ENCODE measurements at places on chromosomes 4 and X.

GRCh38 chr4:118280501-118281218 is 72.1 kb downstream of the PRSS12 start:
- no peak for DNase-seq

- DNase-seq, result no peak
These were observed 45.7 kb downstream of the MANBA start for GRCh38 chr4:102715057-102715456.

DNA sequence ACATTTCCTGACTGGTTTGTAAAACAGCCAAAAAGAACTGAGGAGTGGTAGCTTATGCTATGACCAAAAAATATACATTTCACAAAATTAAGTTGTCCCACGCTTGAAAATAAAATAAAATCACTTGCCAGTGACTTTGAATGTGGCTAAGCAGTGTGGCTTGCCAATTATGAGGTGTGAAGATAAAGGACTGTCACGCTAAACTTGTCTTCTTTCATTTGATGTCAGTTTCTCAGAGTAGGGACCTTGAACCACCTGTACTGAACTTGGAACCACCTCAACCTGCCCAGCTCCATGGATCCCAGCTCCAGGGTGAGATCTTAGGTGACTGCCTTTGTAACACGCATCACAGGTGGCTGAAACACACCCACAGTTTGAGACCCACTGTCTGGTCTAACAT is 113.7 kb upstream of the TBL1X start:
- DNase-seq, result no peak

- DNase-seq, result no peak
These were observed 183.1 kb downstream of the HS6ST2 start for GRCh38 chrX:132775263-132775823.

DNA sequence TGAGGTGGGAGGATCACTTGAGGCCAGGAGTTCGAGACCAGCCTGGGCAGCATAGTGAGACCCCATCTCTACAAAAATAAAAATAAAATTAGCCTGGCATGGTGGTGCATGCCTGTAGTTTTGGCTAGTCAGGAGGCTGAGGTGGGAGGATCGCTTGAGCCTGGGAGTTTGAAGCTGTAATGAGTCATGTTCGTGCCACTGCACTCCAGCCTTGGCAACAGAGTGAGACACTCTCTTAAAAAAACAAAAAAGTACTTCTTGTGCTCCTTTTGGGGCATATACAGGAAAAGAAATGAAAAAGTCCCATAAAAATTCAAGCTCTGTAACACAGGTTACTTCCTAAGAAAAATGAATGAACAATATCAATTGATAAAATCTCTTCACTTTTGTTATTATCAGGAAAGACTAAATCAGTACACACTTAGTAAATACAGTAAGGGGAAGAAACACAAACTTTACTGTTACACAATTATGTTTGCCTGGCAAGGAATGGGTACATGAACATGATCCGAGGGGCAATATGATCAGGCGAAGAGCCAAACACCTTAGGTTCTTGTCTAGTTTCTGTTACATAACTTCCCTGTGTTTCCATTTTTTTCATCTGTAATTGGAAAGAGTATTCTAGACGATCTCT is 46.9 kb downstream of the CCDC158 start:
- no peak for DNase-seq

- peak; percentile 50 for DNase-seq
These were observed 85.8 kb upstream of the PRPS1 start for GRCh38 chrX:107542500-107542899.

GRCh38 chrX:65595460-65595876 is 60.9 kb upstream of the LAS1L start:
- peak; percentile 15 for DNase-seq

- DNase-seq, result peak; percentile 100
These were observed at the start of gene KIT for GRCh38 chr4:54657551-54658251. TSS of gene KIT (plus strand) at chr4:54657957. CDS start at chr4:54658015, 58 bp downstream.

DNA sequence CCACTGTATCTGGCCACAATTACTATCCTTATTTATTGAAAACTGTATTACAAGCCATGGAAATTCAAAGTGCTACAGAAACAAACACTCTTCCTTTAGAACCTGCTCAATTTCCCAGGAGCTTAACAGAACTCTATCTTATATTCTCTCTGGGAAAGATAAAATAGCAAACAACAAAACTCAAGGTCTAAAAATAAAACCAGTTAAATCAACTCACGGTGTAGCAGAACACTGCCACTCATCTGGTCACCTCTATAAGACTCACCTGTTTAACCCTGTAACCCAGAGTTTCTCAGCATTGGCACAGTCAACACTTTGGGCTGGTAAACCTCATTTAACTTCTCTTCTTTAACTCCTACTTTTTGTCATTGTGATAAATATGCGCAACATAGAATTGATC is 348.9 kb downstream of the DCHS2 start:
- DNase-seq, result no peak

GRCh38 chrX:121365572-121366161 is 318.3 kb downstream of the GLUD2 start:
- no peak for DNase-seq

- no peak for DNase-seq
These were observed 24.4 kb downstream of the PLAC1 start for GRCh38 chrX:134633832-134634231.

GRCh38 chr4:8892556-8893226 is 21.1 kb upstream of the HMX1 start:
- no peak for DNase-seq

GRCh38 chr4:65437102-65437501 is 233.2 kb downstream of the EPHA5 start:
- no peak for DNase-seq

DNA sequence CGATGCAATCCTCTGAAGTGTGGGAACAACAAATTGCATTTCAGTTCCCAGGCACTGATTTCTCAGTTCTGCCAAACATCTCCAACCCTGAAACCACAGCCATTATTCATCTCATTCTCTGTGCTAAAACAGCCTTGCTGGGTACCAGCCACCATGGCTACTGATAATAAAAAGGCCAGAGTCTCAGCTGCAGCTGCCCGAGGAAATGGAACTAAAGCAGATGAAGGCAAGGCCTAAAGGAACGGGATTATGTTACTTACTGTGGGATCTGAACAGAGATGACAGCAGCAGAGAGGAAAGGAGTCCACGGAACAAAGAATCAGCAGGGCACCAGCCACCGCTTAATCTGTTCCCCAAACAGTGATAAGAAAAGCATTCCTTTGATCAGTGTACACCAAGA is 155.7 kb downstream of the PAPSS1 start:
- no peak for DNase-seq

DNA sequence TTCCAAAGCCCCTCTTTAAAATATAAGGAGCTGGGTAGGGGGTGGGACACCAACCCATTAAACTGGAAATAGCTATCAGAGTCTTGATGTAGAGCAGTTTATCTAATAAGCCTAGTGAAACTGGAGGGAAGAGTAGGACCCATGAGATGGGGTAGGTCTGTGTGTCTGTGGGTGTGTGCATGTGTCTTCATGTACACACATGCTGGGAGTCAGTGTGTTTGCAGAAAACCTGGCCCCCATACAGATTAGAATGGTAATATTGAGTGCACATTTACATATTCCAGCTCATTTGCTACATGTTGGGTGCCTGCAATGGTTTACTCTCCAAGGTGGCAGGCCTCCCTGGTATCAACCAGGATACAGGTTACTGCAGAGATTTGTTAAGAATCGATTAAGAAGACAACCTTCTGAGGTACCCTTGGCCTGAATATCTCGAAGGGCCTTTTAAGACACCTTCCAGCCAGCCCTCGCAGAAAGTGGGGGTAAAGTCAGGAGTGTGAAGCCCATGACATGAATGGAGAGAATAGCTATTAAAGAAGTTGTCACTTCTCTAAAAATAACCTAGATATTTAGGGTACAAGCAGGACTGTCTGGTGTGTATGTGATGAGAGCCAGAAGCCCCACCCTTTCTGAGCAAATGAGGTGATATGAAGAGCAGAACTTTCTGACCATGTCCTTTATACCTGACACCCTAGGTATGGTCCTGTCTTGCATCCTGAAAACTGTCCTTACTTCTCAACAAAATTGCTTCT is 75.7 kb upstream of the TEX13D start:
- DNase-seq, result no peak

DNA sequence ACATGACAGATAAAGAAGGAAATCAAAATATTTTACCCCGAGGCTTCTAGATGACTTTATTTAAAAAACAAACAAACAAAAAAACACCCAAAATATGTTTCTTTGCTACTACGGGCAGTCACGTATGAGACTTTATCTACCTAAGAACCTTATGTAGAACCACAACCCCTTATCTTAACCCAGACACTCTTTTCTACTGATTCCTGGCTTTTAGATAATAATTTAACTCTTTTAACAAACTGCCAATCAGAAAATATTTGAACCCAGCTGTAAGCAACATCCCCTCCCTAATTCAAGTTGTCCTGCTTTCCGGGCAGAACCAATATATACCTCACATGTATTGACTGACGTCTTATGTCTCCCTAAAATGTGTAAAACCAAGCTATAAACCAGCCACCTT is 15.4 kb downstream of the ELOVL6 start:
- no peak for DNase-seq

GRCh38 chr4:138897811-138898226 is 117.8 kb upstream of the NOCT start:
- DNase-seq, result no peak

- DNase-seq, result no peak
These were observed 50.3 kb upstream of the HGFAC start for GRCh38 chr4:3391422-3391821.

- no peak for DNase-seq
These were observed 15.9 kb downstream of the SETD7 start for GRCh38 chr4:139540161-139540560.

GRCh38 chr4:157896726-157897125 is 276.1 kb downstream of the GASK1B start:
- DNase-seq, result no peak

- no peak for DNase-seq
These were observed 2.1 kb upstream of the STS start for GRCh38 chrX:7145454-7145853.

DNA sequence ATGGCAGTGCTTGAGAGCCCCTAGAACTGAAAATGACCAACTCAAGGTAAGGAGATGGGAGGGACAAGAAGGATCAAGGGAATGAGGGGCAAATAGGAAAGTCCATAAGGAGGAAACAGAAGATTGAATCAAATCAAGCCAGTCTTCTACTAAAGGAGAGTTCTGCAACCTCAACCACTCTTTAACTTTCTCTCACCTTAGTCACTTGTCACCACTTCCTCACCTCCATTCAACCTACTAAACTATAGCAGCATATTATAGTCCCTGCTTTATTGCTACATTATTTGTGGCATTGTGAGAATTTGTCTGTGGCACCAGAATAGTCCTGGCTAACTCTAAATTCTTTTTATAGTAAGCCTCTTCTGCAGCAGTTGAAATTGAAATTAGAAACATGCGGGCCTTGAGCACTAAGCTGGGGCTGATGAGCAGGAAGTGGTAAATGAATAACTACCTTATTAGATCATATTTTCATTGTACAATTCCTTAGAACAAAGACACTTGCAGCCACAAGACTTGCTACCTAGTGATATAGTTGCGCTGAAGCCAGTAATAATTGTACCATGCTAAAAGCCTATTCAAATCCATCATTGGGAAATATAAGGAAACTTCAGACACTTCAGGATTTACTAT is 336.9 kb downstream of the ZNF674 start:
- no peak for DNase-seq

- peak; percentile 12 for DNase-seq
These were observed 144.2 kb downstream of the PDLIM5 start for GRCh38 chr4:94595880-94596483.

- no peak for DNase-seq
These were observed 144.3 kb downstream of the CHIC2 start for GRCh38 chr4:53920116-53920515.

- DNase-seq, result no peak
These were observed 4.9 kb upstream of the SLC4A4 start for GRCh38 chr4:71333960-71334359.

- peak; percentile 8 for DNase-seq
These were observed 343.6 kb upstream of the TACR3 start for GRCh38 chr4:104063341-104063740.

DNA sequence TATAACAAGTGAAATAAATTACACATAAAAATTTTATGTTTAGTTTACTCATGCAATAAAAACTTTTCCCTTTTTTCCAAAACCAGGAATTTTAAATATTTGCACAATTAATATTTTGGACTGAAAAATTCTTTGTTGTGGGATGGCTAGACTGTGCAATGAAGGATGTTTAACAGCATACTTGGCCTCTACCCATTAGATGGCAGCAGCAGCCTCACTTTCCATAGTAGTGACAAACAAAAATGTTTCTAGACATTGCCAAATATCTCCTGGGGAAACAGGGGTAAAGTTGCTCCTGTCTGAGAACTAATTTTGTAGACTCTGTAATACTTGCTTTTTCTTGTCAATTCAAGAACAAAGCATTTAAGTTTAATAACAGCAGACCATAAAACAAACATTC is 49.8 kb downstream of the SCLT1 start:
- DNase-seq, result no peak

GRCh38 chr4:61771056-61771455 is 570.9 kb downstream of the ADGRL3 start:
- DNase-seq, result no peak

GRCh38 chr4:27779827-27780226 is 919.2 kb downstream of the STIM2 start:
- DNase-seq, result no peak

- DNase-seq, result no peak
These were observed 636.5 kb upstream of the SLIT2 start for GRCh38 chr4:19615086-19615689.

DNA sequence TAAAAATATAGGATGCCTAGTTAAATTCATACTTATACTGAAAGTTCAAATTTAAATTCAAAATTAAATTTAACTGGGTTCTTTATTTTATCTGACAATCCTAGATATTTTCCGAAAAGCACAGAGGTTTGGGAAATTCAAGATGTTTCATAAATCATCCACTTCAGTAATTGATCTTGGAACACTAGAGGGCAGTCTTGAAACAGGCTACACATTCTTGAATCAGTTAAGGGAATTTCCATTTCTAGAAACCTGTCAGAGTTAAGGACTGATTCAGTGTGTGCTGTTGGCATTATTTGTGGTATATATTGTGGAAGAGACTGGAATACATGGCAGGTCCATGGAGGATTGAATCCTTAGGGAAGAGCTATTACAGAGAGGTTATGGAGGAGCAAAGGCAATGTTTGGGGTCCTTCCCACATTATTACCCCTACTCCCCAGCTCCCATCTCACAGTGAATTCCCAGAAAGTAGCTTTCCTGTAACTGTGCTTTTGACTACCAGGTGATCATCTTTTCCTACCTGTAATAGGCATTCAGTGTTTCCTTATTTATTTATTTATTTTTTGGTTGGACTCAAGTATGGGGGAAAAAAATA is 92.9 kb downstream of the EGF start:
- no peak for DNase-seq

GRCh38 chrX:1390621-1391369 is 1.1 kb downstream of the SLC25A6 start:
- no peak for DNase-seq

- DNase-seq, result no peak
These were observed 233.9 kb upstream of the CXXC4 start for GRCh38 chr4:104728380-104729122.

GRCh38 chr4:73451404-73451803 is 15.4 kb downstream of the AFP start:
- DNase-seq, result peak; percentile 49

Measured in NCI-H1930 (cell line).